Karpas-422 (cell line): ENCODE measurements at places on chromosomes 1 and 21.

- 0 out of 2 replicates have a peak, but pooled peaks cover 5% of the 10 kb centered on the region for H3K36me3 ChIP-seq
- no peak overlapping the region for H3K27ac ChIP-seq
- H3K4me3 ChIP-seq: peak overlapping the region; percentile 91
- peaks cover 32% of the 10 kb centered on the region for H3K4me1 ChIP-seq
- peak; percentile 72 for DNase-seq
- no peaks in the 10 kb centered on the region for H3K27me3 ChIP-seq
These were observed 919 bp downstream of the HECTD3 start for GRCh38 chr1:45009956-45010854.

DNA sequence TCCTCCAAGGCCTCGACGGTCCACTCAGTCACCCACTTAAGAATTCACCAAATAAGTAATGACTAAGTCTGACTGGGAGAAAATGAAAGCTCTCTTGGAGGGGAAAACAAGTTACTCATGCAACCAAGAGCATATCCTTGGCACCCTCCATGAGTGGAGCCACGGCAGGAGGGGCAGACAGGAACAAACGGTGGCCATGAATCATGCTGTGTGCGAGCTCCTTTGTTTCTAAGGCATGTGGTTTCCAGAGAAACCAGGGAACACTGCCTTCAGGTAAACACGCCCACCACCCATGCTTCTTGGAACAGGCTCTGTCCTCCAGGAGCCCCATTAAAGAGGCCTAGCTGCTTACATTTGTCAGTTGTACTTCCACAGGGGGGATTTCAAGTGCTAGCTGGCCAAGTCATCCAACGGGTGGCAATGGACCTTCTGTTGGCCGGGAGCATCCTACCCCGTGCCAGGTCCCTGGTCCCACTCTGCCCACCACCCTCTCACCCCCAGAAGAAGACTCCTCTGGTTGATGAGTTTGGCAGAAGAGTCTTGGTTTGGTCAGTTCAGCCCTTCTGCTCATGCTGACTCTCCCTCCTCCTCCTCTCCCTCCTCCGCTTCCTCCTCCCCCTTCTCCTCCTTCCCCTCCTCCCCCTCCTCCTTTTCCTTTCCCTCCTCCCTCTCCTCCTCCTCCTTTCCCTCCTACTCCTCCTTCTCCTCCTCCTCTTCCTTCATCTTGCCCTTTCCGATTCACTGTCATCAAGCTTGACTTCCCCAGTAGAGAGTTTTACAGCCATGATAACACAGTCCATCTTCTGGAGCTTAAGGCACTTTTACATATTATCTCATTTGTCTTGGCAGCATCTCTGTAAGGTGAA is 107.6 kb downstream of the CCDC185 start:
- H3K27ac ChIP-seq: no peak overlapping the region
- no peak overlapping the region for H3K4me3 ChIP-seq
- no peaks in the 10 kb centered on the region for H3K27me3 ChIP-seq
- H3K36me3 ChIP-seq: no peaks in the 10 kb centered on the region
- no peak for DNase-seq

GRCh38 chr1:16144325-16145029 is 11.4 kb downstream of the EPHA2 start:
- H3K4me3 ChIP-seq: no peak overlapping the region
- no peak overlapping the region for H3K27ac ChIP-seq
- no peaks in the 10 kb centered on the region for H3K36me3 ChIP-seq
- H3K4me1 ChIP-seq: no peaks in the 10 kb centered on the region
- no peaks in the 10 kb centered on the region for H3K27me3 ChIP-seq

GRCh38 chr1:207205614-207206061 is 101.6 kb downstream of the C4BPA start:
- no peak overlapping the region for H3K4me3 ChIP-seq
- no peaks in the 10 kb centered on the region for H3K36me3 ChIP-seq
- no peaks in the 10 kb centered on the region for H3K27me3 ChIP-seq
- H3K4me1 ChIP-seq: no peaks in the 10 kb centered on the region
- no peak for DNase-seq
- H3K27ac ChIP-seq: no peak overlapping the region

DNA sequence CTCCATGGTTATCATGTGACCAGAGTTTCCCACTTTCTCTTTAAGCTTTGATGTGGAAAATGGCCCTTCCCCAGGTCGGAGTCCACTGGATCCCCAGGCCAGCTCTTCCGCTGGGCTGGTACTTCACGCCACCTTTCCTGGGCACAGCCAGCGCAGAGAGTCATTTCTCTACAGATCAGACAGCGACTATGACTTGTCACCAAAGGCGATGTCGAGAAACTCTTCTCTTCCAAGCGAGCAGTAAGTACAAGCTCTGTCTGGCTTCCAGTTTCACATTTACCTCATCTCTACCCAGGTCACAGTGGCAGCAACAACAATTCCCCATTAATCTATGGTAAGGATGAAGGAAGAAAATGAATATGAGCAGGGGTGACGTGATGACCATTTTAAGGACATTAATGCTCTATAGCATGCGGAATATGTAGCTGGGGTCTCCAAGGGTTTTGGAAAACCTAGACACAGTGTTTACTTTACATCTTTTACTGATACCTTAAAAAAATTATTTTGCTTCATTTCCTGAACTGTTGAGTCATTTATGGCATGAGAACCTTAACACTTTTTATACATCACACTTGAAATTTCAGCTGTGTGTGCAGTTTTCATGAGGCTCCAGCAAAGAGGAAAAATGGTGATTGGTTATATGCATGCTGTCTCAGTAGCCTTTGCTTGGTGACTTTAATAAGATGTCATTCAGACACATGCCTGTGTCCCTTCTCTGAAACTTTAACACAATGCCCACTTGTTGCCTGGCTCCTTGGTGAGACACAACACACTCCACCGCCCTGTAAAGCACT is 286.3 kb upstream of the SGIP1 start:
- H3K36me3 ChIP-seq: no peaks in the 10 kb centered on the region
- H3K27ac ChIP-seq: no peak overlapping the region
- no peak for DNase-seq
- H3K4me3 ChIP-seq: no peak overlapping the region
- no peaks in the 10 kb centered on the region for H3K27me3 ChIP-seq

DNA sequence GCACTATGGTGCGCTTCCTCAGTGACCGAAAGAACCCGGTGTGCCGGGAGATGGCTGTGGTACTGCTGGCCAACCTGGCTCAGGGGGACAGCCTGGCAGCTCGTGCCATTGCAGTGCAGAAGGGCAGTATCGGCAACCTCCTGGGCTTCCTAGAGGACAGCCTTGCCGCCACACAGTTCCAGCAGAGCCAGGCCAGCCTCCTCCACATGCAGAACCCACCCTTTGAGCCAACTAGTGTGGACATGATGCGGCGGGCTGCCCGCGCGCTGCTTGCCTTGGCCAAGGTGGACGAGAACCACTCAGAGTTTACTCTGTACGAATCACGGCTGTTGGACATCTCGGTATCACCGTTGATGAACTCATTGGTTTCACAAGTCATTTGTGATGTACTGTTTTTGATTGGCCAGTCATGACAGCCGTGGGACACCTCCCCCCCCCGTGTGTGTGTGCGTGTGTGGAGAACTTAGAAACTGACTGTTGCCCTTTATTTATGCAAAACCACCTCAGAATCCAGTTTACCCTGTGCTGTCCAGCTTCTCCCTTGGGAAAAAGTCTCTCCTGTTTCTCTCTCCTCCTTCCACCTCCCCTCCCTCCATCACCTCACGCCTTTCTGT is 7.3 kb upstream of the PIGV start:
- no peak overlapping the region for H3K27ac ChIP-seq
- H3K27me3 ChIP-seq: no peaks in the 10 kb centered on the region
- no peak overlapping the region for H3K4me3 ChIP-seq
- peaks cover 30% of the 10 kb centered on the region for H3K4me1 ChIP-seq

- peak; percentile 74 for DNase-seq
- H3K4me3 ChIP-seq: peak overlapping the region; percentile 95
- H3K36me3 ChIP-seq: peaks cover 31% of the 10 kb centered on the region
- H3K27ac ChIP-seq: peak overlapping the region; percentile 88
These were observed 771 bp downstream of the EIF4G3 start for GRCh38 chr1:21175670-21176581.

GRCh38 chr1:169722779-169723178 is 11.1 kb downstream of the SELE start:
- H3K4me1 ChIP-seq: no peaks in the 10 kb centered on the region
- H3K36me3 ChIP-seq: no peaks in the 10 kb centered on the region
- peaks cover 3% of the 10 kb centered on the region; the same call in 1 of the 2 replicates for H3K27me3 ChIP-seq

- H3K27ac ChIP-seq: no peak overlapping the region
- H3K4me1 ChIP-seq: no peaks in the 10 kb centered on the region
- H3K27me3 ChIP-seq: no peaks in the 10 kb centered on the region
- H3K4me3 ChIP-seq: no peak overlapping the region
- DNase-seq: peak; percentile 83
These were observed 81.9 kb upstream of the HAO2 start for GRCh38 chr1:119286587-119287181.

DNA sequence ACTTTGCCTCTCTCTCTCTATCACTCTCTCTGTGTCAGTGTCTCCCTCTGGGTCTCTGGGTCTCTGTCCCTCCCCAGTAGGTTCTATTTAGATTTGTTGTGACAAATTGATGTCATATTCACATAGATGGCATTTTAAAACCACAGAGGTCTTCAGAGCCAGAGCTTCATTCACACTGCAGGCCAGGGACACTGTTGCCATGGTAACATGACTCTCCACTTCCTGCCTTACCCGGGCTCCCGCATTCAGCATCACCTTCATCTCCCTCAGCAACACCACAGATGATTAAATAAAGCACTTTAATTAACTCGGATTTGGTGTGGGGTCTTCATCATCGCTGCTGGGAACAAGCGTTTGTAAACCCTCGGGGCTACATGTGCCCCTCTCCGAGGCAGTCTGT is 132.6 kb downstream of the ETS2 start:
- no peaks in the 10 kb centered on the region for H3K4me1 ChIP-seq
- no peak overlapping the region for H3K27ac ChIP-seq
- no peaks in the 10 kb centered on the region for H3K36me3 ChIP-seq

DNA sequence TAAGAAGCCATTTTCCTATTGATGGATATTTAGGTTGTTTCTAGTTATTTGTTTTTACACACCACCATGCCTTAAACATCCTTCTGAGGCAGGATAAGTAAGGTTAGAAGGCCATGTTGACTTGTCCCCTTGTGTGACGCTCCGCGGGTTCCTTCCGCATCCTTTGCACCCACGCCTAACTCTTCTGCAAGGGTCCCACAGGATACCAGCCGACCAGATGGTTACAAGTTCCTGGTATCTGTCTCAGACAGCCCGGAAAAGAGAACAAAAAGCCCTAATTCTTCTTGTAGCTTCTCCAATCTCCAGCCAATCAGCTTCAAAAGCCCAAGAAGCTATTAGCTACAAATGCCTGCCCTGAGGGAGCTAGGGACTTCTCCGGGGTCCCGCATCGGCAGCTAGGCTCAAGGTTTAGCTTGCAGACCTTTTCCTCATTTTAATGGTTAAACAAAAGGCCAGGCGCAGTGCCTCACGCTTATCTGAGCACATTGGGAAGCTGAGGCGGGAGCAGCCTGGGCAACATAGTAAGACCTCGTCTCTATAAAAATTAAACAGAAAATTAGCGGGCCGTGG is 4.9 kb upstream of the OTUD3 start:
- no peak overlapping the region for H3K27ac ChIP-seq
- no peaks in the 10 kb centered on the region for H3K27me3 ChIP-seq
- H3K36me3 ChIP-seq: no peaks in the 10 kb centered on the region
- DNase-seq: no peak
- peaks cover 5% of the 10 kb centered on the region for H3K4me1 ChIP-seq

- no peak overlapping the region for H3K4me3 ChIP-seq
- H3K27ac ChIP-seq: no peak overlapping the region
- no peaks in the 10 kb centered on the region for H3K27me3 ChIP-seq
- no peaks in the 10 kb centered on the region for H3K4me1 ChIP-seq
These were observed 213.2 kb downstream of the TGFB2 start for GRCh38 chr1:218558271-218558810.

DNA sequence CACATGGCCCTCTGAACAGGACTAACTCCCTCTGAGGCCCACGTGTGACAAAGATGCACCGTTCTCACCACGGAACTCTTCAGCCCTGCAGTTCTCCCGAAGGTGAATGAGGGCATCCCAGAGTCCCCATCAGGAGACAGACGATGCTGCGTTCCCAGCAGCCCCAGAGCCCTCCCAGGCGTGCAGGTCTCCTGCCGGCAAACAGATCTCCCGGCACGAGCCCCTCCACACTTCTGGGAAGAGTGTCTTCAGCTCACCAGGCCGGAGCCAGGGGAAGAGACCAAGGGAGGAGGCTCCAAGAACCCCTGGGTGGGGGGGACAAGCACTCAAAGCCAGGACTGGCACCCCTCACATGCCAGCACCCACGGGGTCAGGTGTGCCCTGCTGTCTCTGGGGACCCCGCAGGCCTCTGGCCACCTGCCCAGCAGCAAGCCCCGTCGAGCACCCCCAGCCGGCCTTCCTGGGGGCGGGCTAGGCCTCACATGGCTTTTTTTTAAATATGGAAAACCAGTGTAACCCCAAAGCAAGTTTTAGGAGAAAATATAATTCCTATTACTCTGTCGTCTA is 45.1 kb upstream of the TRAPPC10 start:
- H3K4me3 ChIP-seq: no peak overlapping the region
- H3K4me1 ChIP-seq: no peaks in the 10 kb centered on the region
- H3K36me3 ChIP-seq: peaks cover 3% of the 10 kb centered on the region; the same call in 1 of the 2 replicates
- H3K27me3 ChIP-seq: no peaks in the 10 kb centered on the region
- DNase-seq: no peak
- no peak overlapping the region for H3K27ac ChIP-seq

- peak overlapping the region; percentile 62; the same call in 1 of the 2 replicates for H3K27ac ChIP-seq
- H3K36me3 ChIP-seq: peaks cover 23% of the 10 kb centered on the region
These were observed 909 bp upstream of the PAXBP1 start for GRCh38 chr21:32772281-32773047.

DNA sequence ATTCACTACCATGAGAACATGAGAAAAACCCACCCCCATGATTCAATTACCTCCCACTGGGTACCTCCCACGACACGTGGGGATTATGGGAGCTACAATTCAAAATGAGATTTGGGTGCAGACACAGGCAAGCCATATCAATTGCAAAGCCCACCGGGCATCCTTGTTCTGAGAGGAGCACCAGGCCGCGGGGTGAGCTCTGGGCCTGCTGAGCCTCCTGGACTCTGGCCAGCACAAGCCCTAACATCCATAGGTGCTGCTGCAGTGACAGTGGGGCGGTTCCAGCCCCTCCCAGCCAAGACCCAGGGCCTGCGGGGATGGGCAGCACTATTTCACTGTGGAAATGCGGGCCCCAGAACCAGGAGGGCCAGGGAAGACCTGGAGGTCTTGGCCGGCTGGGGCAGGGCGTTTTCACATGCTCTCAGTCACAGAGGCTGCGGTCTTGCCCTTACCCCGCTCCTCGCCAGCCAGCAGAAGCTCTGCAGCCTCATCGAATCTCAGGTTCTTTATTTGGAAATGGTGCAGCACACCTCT is 103.8 kb downstream of the PCBP3 start:
- no peaks in the 10 kb centered on the region for H3K4me1 ChIP-seq
- no peak overlapping the region for H3K27ac ChIP-seq
- no peaks in the 10 kb centered on the region for H3K36me3 ChIP-seq
- no peak for DNase-seq
- no peaks in the 10 kb centered on the region for H3K27me3 ChIP-seq

DNA sequence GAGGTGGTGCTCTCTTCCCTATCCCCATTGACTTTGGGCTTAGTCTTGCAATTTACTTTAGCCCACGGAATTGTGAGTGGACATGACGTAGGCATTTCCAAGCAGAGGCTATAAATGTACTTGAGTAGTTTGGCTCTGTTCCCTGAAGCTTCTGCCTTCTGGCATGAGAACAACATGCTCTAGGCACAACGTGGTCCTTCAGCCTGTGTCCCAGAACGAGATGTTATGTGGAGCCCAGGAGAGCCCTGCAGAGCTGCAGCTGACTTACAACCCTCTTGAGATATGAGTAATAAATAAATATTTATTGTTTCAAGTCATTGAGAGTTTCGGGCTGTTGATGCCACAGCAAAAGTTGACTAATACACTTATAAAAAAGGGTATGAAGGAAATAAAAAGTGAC is 105.2 kb upstream of the HMGB4 start:
- H3K27ac ChIP-seq: no peak overlapping the region
- H3K27me3 ChIP-seq: no peaks in the 10 kb centered on the region; the same call in 1 of the 2 replicates
- H3K4me3 ChIP-seq: no peak overlapping the region
- DNase-seq: no peak
- no peaks in the 10 kb centered on the region for H3K4me1 ChIP-seq
